ENCODE measurements at places on chromosomes 11 and 22.
A peak's percentile ranks its signal among the peaks of the same experiment; 100 is the strongest.

DNA sequence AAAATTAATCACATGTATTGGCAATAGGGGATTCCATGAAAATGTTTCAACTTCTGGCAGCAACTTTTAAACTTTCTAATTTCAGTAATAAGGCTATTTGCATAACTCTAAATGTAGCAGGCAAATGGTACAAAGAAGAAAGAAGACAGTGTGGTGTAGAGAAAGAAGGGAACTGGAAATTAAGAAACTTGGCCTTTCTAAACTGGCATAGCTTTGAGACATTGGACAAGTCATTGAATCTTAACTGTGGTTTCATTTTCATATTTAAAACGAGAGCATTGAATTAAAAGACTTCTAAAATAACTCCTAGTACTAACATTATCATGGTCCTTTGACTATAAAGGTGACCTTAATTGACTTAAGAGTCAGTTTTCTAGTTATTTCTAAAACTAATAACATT is 125.0 kb downstream of the UVRAG start:
- no peak for DNase-seq

- peak; percentile 65 for DNase-seq
Measured at GRCh38 chr22:22463855-22464540, 44.5 kb downstream of the ZNF280B start.

- no peak for DNase-seq
Measured at GRCh38 chr11:129625930-129626329, 189.7 kb upstream of the TMEM45B start.

DNA sequence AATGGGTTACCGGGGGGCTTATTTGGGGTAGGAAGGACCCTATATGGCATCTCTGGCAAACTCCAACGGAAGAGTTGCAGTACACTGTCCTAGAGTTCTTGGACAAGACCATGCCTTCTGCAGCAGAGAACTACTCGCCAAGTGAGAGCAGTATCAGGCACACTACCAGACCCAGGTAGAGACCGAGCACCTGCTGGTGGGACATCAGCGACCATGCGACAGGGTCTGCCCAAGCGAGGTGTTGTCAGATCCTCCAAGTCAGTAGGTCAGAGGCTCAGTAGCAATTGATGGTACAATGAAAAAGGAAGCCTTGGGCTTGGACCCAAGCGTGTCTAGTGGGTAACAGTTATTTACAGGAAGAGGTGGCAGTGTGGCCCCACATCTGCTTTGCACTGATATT is 3.1 kb upstream of the CHKB start:
- DNase-seq = no peak

DNA sequence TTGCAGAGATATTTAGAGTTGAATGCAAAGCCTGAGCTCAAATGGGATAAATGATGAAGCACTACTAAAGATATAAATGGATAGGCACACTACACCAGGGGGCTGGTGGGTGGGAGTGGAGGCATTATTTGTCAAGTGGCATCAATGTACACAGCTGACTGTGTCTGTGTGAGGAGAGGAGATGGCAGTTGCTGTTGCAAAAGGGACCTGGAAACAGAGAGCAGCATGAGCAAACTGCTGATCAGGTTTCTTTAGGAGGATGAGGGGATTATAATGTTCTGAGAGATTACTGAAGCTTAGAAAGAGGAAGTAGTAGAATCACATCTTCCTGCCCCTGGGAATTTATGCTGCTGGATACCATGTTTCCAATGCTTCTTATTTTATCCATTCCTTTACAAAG is 39.4 kb upstream of the LIN7C start:
- no peak for DNase-seq

- peak; percentile 56 for DNase-seq
Measured at GRCh38 chr22:38316364-38317121, 690 bp downstream of the CSNK1E start.

Measured in BE2C (cell line).